Thoracic aorta (tissue), 2 donors: ENCODE measurements at places on chromosomes 1 and 21. TPM values are rescaled to one million over a fixed set of nuclear protein-coding genes. Genes with fewer than 3 reads are reported as not detected.

- DNase-seq: no peak
These were observed 1.0 kb upstream of the FOXO6 start for GRCh38 chr1:41360074-41360785.

GRCh38 chr1:15918962-15919715, 56.8 kb downstream of the ZBTB17 start:
- no peak for DNase-seq

- no peak for DNase-seq
These were observed 996 bp upstream of the MGST3 start for GRCh38 chr1:165629848-165630628.

GRCh38 chr1:35406103-35406502, 137.6 kb downstream of the ZMYM4 start:
- no peak for DNase-seq

- no peak for DNase-seq
These were observed 178.4 kb upstream of the CXADR start for GRCh38 chr21:17334484-17334883.

DNA sequence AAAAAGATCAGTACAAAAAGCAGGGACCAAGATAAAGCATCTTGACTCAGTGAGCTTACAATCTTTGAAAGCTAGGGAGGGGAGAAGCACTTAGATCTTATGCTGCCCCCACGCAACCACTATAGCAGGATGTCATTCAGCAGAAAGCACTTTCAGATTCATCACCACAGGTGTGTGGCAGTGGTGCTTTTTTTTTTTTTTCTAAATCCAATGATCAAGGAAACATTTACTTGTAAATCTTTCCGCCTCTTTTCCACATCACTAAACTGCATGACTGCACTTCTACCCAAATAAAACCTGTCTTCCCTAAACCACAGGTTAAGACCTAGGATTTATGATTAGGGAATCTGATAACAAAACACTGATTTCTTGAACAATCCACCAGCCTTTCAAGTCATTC, 154.8 kb downstream of the SLC45A1 start:
- DNase-seq: no peak

GRCh38 chr21:35537604-35538003, 488.5 kb upstream of the RUNX1 start:
- no peak for DNase-seq

BGLAP gene
- not detected for total RNA-seq

NBPF10 gene
- total RNA-seq: 4.2 TPM
